ENCODE measurements at places on chromosomes 2 and 18.
A peak's percentile ranks its signal among the peaks of the same experiment; 100 is the strongest.

DNA sequence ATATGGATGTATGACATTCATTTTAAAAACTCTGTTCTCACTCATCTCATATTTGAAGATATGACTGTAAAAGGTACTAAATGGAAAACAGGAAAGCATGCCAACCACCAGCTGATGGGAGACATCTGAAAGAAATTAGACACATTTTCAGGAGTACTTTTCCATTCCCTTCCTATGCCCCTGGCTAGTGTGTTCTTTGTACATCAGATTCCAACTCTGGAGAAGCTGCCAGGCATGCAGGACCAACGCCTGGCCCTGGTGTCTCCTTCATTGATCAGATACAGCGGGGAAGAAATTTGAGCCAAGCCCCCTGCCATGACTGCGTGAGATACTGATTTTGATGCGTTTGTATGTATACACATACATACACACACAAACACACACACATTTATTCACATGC is 599.0 kb upstream of the SYT4 start:
- no peak for DNase-seq

DNA sequence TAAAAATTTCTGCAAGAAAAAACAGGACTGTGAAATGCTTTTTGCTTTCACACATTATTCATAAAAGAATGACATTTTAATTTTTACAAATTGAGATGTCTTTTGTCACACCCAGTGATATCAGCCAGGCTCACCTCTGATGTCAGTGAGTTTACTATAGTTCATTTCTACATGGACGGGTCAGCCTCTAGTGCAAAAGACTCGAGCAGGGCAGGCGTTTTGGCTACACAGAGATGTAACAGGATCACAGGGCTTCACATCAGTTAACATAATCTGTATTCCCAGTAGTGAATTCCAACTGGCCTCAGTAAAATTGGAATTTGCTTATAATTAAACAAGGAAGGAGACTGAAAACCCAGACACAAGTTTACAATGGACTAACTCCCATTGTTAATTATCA is 275.6 kb upstream of the ZSWIM2 start:
- no peak for DNase-seq

DNA sequence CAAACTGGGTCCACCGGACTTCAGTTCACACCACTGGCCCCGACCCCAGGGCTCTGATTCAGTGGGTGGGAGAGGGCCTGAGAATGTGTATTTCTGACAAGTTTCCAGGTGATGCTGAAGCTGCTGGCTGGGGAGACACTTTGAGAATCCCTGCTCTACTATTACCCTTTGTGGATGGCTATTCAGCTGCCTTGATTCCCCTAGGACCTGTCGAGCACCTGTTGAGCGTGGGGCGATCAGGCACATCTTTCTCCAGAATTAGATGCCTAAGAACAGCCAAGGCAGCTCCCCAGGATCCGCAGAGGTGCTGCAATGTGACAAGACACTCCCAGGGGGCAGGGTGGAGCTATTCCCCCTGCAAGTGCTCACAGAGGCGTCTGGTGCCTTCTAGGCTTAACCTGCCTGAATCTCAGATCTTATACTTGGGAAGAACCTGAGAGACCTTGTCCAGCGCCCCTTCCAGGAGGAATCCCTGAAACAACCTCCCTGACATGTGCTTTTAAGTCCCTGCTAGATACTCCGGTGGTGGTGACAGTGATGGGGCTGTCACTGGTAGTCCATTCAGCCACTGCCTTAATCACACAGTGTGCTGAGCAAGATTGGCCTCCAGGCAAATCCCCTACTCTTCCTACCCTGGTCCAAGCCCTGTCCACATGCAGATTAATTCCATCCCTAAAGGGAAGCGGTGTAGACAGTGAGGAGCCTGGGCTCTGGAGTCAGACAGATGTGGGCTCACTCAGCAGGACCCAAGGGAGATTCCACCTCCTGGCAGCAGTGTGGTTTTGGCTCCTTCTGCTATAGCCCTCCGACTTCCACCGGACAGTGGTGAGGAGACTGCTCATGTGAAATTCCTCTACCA is 43.4 kb upstream of the OTOF start:
- no peak for DNase-seq

GRCh38 chr2:47876912-47877311 is 29.4 kb downstream of the FBXO11 start:
- no peak for DNase-seq

DNA sequence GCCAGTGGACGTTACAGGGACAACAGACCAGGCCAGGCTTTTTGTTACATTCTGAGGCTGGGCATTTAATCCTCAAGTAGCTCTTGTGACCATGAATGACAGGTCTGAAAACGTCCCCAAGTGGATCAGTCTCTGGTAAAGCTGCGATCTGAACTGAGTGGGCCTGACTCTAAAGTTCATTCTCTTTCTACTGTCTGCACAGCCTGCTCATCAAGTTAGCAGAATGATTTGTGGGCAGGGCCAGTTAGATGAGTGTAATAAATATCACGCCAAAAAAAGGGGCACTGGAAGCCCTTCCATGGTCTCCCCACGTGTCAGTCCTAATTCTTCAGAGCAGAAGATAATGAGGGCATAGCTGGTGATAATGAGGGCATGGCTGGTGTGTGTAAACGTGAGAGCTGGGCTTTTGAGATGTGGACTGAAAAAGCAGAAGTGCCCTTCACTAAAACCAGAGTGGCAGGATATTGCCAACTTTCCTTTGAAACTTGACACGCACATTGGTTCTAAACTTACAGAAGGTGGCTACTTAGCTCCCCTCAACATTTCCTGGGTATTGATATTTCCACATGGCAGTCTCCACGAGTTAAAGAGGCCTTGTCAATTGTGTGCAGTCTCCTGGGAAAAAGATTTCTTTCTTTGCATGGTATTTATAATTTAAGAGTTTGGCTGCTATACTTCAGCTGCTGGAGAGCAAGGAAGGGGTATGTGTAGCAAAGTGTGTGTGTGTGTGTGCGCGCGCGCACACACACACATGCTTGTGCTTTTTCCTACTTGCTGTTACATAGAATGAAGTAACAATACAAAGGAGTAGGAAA is 72.7 kb upstream of the LYPD6B start:
- DNase-seq = no peak

GRCh38 chr2:239318790-239319661 is 81.8 kb downstream of the HDAC4 start:
- DNase-seq = peak; percentile 52

DNA sequence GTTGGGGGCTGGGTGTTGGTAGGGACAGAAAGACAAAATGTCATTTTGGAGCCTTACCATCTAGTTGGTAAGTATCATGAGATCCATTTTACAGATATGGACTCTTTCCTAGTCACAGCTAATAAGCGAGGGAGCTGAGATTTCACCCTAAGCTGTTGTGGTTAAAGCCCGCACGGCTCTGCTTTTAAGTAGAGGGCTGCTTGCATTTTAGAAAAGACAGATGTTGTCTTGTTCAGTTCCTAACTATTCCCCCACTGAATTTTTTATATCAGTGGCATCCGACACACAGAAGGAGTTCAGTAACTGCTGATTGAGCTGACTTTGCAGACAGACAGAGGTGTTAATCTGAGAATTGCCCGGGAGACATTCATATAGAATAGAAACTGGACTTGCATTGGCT is 3.7 kb downstream of the QPCT start:
- DNase-seq = no peak

DNA sequence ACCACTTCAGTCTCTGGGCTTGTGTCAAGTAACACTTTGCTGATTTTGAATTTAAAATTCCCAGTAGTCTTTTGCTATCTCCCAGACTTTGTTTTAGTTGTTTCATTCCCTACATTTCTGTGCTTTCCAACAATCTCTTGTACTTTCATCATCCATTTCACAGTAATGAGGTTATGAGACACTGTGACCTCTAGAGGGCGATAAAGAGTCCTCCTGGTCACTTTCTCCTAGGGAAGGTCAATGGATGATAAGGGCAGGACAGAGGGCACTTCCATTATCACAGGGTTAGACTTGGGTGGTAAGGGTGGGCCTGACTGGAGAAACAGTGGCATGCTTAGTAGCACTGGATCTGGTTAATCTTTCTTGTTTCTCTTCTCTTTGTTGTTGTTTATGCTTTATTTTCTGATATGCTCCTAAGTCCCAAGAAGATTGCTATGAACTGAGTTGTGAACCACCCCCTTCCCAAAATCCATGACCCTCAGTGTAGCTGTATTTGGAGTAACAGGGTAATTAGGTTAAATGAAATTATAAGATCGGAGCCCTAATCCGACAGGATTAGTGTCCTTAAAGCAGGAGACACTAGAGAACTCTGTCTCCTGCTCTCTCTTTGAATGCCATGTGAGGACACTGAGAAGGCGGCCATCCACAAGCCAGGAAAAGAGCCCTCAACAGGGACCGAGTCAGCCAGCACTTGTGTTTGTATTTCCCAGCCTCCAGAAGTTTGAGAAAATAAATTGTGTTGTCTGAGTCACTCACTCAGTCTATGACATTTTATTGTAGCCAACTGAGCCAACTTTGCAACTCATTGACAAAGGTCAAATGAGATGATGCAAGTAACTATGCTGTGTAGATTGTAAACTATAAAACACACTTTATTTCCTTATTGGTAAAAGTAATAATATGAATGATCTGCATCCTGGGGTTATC is 779.2 kb downstream of the CNTNAP5 start:
- peak; percentile 4 for DNase-seq

DNA sequence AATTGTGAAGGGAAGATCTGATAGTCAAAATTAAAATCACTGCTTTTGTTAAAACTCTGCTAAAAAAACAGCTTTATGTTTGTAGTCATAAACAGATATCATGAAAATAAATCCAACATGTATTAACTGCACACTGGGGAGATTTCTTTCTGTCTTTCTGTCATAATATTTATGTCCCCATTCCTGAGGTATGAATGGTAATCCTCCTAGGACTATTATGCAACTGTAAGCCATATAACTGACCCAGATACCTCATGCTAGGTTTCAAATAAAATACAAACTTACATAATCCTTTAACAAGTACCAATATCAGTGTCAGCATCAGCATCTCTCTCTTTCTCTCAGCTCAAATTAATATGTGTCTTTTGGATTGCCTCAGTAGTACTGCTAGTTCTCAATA is 18.2 kb downstream of the IFIH1 start:
- DNase-seq = no peak

- DNase-seq = no peak
Measured at GRCh38 chr18:28248653-28249052, 71.7 kb upstream of the CDH2 start.

DNA sequence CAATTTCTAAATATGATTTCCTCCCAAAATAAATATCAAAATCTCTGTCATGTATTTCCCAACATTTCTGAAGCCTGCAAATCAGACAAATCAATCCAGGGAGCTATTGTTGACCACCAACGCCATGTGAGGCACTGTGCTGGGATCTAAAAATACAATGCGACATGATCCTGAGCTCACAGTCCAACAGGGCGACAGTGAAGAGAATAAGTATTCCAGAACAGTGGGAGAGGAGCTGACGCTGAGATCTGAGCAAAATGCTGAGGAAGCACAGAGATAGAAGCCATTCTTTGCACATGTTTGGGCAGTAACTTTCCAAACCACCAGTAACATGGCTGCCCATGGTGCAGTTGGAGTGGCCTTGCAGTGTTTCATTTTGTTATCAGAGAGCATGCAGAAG is 412.5 kb downstream of the LRATD1 start:
- DNase-seq = no peak

Measured in renal pelvis (tissue), 12 donors.